ENCODE measurements at places on chromosomes 12 and 14.

- no peak for DNase-seq
These were observed 1002.9 kb upstream of the SEL1L start for GRCh38 chr14:82536566-82536965.

DNA sequence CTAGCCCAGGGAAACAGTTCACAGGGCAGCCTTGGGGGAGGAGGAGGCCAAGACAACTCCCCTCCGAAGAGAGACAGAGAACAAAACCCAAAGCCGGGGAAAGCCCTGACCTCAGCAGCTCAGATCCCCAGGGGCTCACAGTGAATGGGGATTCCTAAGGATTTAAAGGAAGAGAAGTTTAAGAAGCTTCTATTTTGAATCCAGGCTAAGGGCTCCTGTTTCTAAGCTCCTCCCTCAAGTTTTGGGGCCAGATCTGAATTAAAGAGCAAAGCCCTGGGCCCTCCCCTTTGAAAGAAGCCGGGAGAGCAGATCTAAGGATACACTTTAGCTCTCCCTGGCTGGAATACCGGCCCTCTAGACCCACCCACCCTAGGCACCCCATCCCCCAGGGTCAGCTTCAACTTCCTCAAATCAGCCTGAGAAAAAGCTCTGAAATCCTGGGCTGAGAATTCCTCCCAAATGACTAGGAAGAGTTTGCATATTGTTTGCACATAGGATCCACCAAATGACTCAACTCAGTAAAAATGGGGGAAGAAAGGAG is 3.9 kb downstream of the KDM2B start:
- no peak for DNase-seq

DNA sequence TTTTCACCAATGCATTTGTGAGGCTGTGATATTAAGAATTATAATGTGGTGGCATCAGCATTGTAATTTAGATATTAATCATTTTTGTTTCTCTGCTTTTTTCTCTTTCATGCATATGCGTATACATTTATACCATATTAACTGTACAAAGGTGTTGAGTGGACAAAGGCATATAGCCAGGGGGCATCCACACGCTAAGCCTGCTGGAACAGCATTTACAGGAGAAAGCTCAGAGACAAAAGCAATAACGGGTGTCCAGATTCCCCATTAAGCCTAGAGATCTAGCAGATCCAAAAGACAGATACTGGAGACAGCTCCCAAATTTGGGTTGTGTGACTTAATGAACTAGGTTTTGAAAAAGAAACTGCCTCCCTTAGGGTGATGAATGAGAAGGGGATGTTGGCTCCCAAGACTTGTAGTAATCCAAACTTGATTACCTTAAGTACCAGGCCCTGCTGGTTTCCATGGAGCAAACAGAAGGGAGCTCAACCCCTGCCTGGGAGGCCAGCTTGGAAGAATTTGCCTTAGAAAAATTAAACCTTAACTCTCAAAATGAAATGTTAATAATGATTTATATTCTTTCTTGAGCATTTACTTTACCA is 181.9 kb downstream of the SLC6A15 start:
- no peak for DNase-seq

GRCh38 chr14:34227834-34228649 is 234.0 kb downstream of the SPTSSA start:
- DNase-seq: peak; percentile 17

- no peak for DNase-seq
These were observed 70.2 kb downstream of the SCN8A start for GRCh38 chr12:51661199-51661598.

DNA sequence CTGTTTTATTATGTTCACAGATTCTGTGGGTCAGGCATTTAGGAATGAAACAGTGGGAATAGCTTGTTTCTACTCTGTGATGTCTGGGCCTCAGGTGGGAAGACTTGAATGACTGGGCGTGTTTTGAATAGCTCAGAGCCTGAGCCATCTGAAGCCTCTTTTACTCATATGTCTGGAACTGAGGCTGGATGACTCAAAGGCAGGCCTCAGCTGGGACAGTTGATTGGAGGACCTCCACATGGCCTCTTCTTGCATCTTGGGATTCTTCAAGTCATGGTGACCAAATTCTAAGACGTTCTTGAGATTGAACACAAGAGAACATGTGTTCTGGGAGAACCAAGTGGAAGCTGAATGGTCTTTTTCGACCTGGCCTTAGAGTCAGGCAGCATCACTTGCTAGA is 45.8 kb upstream of the TBX3 start:
- DNase-seq: no peak

GRCh38 chr12:117134059-117134458 is 34.8 kb upstream of the TESC start:
- peak; percentile 19 for DNase-seq

DNA sequence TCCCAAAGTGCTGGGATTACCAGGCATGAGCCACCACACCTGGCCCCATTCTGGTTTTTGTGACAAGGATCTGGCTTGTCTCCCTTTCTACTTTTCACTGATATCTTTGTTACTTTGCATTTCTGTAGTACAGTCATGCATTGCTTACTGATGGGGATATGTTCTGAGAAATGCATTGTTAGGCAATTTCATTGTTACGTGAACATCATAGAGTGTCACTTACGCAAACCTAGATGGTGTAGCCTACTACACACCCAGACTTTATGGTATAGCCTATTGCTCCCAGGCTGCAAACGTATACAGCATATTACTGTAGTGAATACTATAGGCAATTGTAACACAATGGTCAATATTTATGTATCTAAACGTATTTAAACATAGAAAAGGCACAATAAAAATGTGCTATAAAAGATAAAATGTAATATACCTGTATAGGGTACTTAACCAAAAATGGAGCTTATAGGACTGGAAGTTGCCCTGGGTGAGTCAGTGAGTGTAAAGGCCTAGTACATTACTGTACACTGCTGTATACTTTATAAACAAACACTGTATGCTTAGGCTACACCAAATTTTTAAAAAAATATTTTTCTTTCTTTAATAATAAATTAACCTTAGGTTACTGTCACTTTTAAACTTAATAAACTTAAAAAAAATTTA is 16.0 kb downstream of the MRPL42 start:
- no peak for DNase-seq

- no peak for DNase-seq
These were observed 188.1 kb downstream of the RGS6 start for GRCh38 chr14:72120315-72120714.

DNA sequence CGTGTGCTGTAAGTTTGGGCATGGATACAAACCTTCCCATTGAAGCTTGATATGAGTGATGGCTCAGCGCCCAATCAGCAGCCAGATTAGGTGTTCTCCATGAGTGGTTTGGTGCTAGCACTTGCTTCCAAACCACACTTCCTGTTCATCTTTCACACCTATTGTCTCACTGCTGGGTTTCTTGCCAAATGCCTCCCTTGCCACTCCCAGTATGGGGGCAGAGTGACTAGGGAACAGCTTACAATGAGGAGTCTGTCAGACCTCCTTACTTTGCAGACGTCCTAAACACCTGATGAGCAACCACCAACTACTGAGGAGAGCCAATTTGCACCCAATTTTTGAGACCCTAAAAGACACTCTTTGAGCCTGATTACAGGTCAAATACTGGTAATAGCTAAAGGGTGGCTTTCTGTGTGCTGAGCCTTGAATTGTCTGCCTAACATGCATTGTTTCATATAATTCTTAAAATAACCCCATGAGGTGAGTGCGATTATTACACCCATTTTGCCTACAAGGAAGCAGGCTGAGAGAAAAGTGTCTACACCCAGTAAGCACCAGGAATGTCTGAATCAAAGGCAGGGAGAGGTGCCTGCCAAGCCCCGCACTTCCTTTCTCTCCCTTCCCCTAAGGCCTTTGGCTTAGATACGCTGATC is 48.4 kb upstream of the FOS start:
- peak; percentile 10 for DNase-seq

DNA sequence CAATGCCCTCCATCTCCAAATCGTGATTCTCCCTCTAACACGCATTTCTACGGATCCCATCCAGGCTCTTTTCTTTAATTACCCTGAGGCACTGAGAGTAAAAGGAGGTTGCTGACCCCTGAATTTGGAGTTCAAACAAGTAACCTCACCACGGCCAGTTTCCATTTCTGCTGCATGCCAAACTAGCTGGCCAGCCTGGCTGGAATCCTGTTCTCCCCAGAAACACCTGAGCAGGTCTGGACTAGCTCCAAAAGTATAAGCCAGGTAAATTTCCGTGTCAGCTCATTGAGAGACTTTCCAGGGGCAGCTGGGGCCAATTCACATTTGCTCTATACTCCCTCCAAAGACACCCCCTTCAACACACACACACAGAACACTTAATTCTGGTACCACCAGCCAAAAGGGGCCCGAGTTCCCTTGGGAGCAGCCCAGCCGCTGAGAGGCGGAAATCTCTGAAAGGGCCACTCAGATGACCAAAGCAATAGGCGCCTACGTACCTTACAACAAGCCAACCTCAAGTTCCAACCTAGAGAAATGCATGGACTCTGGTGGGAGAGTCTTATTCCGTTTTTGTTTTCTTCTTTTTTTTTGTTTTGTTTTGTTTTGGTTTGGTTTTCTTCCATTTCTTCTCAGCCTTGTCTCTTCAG is 131.4 kb downstream of the NDUFA12 start:
- no peak for DNase-seq

DNA sequence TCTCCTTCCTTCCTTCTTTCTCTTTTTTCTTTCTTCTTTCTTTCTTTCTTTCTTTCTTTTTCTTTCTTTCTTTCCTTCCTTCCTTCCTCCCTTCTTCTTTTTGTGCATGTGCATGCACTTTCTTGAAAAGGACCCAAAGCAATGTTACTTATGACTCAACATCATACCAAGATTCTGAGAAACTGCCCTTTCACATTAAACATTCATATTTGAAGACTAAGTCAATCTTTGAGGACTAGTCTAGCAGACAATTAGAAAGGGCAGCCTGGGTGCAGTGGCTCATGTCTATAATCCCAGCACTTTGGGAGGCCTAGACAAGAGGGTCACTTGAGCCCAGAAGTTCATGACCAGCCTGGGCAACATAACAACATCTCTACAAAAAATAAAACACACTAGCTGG is 212.8 kb upstream of the KITLG start:
- no peak for DNase-seq

DNA sequence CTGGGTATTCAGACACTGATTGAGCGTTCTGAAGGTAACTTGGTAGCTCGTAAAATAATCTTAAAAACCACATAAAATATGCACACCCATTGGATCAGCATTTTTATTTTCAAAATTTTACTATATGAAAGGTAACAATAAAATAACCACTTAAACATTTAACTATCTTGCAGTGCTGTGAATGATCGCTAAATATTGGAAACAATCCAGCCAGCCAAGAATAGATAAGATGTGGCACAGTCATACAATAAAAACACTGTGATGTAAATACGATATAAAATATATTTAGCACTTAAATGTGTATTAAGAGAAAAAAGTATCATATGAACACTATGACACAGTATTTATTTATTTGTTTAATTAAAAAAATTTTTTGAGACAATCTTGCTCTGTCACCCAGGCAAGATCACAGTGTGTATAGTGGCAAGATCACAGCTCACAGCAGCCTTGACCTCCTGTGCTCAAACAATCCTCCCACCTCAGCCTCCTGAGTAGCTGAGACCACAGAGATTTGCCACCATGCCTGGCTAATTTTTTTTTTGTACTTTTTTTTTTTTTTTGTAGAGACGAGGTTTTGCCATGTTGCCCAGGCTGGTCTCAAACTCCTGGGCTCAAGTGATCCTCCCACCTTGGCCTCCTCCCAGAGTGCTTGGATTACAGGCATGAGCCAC is 39.4 kb downstream of the SDR9C7 start:
- no peak for DNase-seq

DNA sequence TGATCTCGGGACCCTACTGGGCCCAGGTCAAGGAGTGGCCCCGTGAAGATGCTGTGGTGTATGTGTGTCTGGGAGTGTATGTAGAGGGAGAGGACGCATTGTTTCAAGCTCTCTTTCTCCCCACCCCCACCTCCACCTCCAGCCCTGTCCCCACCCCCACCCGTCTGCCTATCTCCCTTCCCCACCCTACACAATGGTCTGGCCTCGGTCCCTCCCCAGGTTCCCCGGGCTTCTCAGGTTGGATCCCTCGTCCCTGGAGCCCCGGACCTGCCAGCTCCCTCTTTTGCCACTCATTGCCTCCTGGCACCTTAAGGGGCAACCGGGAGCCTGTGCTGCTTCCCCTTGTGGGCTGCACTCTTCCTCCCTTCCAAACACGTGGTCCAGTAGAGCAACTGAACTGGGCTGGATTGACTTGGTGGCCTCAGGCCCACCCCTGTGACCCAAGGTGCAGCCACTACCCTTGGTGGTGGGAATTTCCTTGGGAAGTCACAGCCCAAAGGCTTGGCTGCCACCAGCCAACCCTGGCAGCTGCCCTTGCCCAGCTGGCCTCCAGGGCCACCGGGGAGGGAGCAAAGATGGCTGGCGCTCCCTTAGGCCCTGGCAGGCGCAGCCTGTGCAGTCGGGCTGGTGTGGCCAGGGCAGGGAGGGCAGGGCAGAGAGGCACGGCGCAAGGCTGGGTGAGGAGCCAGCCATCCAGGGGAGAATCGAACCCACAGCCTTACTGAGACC is 628 bp downstream of the VRTN start:
- no peak for DNase-seq

DNA sequence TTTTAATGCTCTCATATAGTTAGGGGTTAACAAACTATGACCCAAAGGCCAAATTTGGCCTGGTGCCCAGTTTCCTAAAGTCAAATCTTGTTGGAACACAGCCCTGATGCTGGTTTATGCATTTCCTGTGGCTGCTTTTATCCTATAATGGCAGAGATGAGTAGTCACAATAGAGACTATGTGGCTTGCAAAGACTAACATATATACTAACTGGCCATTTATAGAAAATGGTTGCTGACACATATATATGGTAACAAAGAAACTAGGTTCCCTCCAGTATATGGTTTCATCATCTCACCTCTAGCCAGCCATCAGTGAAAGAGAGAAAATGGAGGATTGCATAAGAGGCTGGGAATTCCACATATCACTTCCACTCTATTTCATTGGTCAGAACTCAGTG is 10.8 kb downstream of the NAV3 start:
- DNase-seq: no peak

- DNase-seq: no peak
These were observed 455.3 kb downstream of the NPAS3 start for GRCh38 chr14:33393895-33394368.

DNA sequence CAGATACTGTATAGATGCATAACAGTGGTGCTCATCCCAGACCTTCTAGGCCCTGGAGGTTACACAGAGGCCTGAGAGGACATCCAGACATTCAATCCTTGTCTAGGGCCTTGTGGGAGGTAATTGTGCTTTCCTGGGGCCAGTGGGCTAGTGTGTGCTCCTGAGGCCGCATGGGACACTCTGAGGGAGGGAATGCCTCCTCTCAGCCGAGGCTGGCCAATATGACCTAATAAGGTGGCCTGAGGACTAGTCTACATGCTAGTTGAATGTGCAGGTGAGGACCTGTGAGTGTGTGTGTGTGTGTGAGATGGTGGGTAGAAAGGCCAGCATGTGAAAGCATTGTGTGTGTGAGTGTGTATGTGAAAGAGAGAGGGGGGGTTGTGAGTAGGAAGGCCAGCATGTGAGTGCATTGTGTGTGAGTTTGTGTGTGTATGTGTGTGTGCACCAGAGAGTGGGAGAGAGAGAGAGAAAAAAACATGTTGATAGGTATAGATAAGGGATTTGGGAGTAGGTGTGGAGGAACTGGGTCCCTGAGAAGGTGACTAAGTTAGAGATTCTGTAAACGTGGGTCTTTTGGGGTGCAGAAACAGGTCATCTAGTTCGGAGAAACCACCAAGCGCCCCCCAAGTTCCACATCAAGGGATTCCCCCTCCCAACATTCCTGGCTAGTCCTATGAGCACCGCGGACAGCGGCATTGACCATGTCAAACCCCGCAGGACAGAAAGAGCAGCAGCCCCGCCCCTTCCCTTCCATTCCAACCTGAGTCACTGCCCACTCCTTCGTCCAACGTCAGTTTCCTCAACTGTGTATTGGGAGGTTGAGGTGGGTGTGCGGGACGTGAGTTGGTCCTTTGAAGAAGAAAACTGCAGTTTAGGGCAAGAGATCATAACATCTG is 9.7 kb upstream of the KRT81 start:
- DNase-seq: no peak

Measured in activated CD4-positive, alpha-beta T cell treated with anti-CD3 and anti-CD28 coated beads for 1 hour (primary cell).